ENCODE measurements at places on chromosomes 3 and 15. TPM values are rescaled to one million over a fixed set of nuclear protein-coding genes. Genes with fewer than 3 reads are reported as not detected.

The TMC3 gene
- not detected for total RNA-seq

The EHD4 gene
- total RNA-seq = 54.6 TPM

The SERPINI2 gene
- not detected for total RNA-seq

The INAFM2 gene
- 11.3 TPM for total RNA-seq

GRCh38 chr3:105790534-105790933 is 78.3 kb downstream of the CBLB start:
- no peak for DNase-seq

GRCh38 chr15:69556344-69556743 is 103.7 kb downstream of the RPLP1 start:
- DNase-seq = no peak

- DNase-seq = no peak
Observed at GRCh38 chr3:30181178-30181465, 425.3 kb upstream of the TGFBR2 start.

- no peak for DNase-seq
Observed at GRCh38 chr15:66646308-66646707, 55.7 kb upstream of the SMAD6 start.

- DNase-seq = no peak
Observed at GRCh38 chr3:5494905-5495519, 307.5 kb downstream of the EDEM1 start.

- no peak for DNase-seq
Observed at GRCh38 chr3:32850226-32850625, 32.4 kb downstream of the TRIM71 start.

GRCh38 chr3:165185707-165186327 is 10.4 kb downstream of the SLITRK3 start:
- DNase-seq = peak; percentile 64

- peak; percentile 17 for DNase-seq
Observed at GRCh38 chr15:80595396-80595795, 99.7 kb upstream of the ABHD17C start.

DNA sequence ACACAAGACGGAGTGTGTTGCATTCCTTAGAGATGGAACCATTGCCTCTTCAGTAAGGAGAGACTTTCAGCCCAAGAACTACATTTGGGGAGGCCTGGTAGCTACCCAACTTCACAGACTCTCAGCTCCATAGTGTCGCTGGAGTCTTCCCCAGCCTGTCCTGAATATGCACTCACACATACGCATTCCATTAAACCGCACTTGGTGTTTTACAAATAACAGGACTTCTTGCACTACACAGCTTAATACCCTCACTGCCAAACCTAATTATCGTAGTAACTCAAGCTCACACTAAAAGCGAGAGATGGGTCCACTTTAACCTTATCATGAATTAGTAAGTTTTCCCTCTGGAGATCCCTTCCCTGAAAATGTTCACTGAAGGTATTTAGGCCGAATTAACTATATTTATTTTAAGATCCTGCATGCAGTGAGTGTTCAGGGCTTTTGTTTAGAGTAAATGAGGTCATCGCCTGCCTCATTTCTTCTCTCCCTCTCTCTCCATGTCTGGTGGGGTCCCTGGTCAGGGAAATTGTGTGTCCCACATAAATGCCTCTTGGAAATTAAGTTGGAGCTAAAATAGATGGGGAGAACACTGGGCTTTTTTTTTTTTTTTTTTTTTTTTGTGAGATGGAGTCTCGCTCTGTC is 171.9 kb downstream of the FAM43A start:
- DNase-seq = no peak
